NCI-H460 (cell line): ENCODE measurements at places on chromosomes 7 and 10.

DNA sequence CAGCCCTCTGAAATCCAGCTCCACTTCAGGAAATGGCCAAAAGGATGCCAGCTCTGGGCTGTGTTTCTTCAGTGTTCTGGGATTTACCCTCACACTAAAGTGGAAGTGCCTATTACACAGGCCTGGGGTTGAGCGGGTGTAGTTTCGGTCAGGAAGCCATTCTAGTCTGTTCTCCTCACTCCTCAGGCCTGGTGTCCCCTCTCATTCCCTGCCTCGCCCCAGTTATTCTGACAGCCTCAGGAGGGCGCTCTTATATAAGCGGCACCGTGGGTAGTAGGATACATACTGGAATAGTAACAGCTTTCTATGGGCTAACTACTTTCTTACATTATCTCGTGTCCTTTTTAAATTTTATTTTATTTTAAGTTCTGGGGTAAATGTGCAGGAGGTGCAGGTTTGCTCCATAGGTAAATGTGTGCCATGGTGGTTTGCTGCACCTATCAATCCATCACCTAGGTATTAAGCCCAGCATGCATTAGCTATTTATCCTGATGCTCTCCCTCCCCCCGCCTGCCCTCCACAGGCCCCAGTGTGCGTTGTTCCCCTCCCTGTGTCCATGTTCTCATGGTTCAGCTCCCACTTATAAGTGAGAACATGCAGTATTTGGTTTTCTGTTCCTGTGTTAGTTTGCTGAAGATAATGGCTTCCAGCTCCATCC, 12.2 kb upstream of the LGI1 start:
- DNase-seq, result peak; percentile 36

DNA sequence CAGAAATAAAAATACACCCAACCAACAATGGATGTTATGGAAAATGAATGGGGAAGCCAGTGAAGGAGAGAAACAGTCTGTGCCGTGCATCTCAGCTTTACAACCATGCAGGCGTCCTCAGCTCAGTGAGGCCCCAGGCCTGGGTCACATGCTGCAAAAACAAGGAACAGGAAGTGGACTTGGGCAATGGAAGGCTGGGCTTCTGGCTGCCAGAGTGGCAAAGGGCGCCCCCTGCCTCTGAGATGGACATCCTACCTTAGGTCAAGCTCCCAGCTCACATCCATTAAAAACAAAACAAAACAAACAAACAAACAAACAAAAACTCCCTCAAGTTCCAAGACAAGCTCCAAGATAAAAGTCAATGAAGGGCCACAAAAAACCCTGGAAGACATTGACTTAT, 54.7 kb upstream of the AFAP1L2 start:
- DNase-seq, result peak; percentile 24

DNA sequence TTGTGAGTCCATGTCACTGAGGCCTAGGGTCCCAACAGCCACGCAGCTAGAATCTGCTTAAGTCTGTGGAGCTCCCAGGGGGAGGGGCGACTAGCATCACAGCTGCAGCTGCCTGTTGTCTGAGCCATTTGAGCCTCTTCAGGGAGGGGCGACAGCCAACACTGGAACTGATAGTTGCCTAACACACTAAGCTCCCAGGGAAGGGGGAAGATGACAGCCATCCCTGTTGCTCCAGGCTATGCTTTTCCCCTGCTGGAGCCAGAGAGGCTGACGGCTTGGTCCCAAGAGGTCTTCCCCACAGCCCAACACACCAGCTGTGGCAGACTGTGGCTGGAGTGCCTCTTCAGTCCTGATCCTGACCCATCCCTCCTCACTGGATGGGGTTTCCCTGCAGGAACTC, 817.5 kb downstream of the NXPH1 start:
- no peak for DNase-seq

DNA sequence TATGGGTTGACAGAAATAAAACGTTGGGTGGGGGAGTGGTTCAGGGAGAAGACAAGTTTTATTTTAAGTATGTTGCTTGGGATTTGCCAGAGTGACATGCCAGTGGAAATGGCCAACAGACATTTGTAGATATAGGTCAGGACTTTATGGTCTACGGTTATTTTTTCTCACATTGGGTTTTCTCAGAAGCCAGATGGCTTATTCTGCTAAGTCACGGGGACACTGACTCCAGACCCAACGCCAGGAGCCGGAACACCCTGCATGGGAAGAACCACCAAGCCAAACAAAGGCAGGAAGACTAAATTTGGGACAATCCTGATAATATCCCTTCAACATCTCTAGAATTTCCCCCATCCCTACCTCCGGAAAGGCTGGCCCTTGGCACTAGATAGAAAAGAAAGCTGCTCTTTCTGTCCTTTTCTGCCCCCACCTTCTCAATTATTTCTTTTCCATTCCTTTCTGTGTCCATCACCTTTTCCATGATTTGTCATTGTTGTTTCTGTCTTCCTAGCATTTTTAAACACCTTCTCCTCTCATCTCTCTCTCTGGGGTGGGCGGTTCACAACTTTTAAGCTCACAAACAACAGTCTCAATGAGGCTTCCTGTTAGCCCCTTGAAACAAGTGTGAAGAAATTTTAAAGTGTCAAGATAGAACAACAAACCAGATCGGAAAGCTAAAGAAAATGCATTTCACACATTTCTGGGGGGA, 44.7 kb downstream of the TBXAS1 start:
- no peak for DNase-seq

DNA sequence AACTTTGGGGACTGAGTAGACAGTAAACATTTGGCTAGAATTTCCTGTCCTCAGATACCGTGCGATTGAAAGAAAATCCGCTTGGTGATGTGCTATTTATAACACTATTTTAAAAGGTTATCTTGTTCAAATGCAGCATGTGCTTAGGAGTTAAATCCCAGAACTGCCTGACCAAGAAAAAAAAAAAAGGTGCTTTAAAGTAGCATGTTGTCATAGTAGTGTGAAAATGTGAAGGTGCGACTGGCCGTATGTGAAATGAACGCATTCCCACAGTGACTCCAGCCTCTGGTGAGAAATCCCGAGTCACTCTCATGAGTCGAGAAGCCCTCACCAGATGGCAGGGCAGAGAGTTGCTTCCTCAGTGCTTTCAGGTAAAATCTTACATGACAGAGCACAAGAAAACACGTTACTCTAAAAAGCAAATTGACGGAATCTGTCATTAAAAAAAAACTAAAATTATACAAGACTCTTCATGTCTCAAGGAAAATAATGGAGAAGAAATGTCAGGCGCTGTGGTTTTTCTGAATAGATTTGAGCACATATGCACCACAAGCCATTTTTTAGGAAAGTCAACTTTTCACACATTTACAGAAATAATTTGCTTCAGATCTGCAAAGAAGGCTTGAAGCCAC, 18.4 kb upstream of the KLF6 start:
- no peak for DNase-seq

DNA sequence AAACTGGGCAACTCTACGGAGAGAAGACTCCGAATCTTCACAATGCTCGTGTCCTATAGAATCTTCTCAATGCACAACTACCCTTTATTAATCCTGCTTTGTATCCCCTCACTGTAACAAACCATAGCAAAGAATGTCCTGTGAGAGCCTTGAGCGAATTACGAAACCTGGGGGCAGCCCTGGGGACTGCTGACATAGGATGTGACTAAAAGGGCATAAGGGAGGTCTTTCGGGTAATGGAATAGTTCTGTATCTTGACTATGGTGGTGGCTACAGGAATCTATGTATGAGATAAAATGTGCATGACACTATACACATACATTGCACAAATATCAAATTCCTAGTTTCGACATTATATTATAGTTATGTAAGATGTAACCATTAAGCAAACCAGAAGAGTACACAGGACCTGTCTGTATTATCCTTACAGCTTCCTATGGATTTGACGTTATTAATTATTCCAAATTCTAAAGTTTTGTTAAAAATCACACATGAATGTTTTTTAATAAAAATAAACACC, 162.5 kb upstream of the KCTD7 start:
- no peak for DNase-seq

DNA sequence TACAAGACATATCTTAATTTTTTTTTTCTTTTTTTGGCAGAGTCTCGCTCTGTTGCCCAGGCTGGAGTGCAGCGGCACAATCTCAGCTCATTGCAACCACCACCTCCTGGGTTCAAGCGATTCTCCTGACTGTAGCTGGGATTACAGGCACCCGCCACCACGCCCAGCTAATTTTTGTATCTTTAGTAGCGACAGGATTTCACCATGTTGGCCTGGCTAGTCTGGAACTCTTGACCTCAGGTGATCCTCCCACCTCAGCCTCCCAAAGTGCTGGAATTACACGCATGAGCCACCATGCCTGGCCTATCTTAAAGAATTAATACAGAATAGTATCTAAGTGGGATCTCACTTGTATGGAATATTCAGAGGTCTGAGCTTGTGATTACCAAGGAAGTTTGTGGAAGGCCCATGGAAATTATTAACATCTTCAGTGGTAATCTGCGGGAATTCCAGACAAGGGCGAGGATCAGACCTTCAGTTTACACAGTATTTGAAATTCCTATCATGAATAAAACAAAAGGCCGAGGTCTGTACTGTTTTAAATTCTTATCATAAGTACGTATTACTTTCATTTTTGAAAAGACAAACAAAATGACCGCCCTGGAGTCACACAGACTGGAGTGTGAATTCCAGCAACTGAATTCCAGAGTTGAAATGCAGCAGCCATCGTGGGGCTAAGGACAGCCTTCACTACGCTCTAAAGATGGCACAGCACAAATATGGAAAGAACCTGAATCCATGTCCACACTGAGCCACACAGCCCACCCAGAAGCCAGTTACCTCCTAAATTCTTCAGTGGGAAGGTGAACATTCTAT, 16.7 kb downstream of the GPRIN2 start:
- no peak for DNase-seq
